ENCODE measurements at places on chromosomes 4 and X.
A peak's percentile ranks its signal among the peaks of the same experiment; 100 is the strongest.

- no peak for DNase-seq
These were observed 102.5 kb upstream of the GALNTL6 start for GRCh38 chr4:171710743-171711142.

- DNase-seq, result no peak
These were observed 138.9 kb downstream of the DCAF12L2 start for GRCh38 chrX:126027229-126027628.

DNA sequence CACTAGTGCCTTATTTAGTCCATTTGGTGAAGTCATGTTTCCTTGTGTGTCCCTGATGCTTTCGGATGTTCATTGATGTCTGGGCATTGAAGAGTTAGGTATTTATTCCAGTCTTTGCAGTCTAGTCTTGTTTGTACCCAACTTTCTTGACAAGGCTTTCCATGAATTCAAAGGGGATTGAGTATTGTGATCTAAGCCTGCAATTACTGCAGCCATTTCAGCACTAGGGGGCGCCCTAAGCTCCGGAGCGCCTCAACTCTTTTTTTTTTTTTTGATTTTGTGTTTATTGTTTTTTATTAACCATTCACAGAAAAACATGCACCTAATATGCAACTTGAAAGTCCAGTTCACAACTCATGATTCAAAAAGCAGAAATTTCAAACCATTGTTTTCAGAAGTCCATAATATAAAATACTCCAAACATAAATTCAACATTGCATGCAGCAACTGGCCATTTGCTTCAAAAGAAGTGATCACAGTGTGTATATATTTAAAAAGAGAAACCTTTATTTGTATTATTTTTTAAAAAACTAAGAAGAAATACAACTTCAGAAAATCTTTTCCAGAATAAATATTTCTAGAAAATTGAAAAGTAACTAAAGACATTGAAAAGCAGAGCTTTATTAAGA is 59.2 kb downstream of the PTPN13 start:
- no peak for DNase-seq

DNA sequence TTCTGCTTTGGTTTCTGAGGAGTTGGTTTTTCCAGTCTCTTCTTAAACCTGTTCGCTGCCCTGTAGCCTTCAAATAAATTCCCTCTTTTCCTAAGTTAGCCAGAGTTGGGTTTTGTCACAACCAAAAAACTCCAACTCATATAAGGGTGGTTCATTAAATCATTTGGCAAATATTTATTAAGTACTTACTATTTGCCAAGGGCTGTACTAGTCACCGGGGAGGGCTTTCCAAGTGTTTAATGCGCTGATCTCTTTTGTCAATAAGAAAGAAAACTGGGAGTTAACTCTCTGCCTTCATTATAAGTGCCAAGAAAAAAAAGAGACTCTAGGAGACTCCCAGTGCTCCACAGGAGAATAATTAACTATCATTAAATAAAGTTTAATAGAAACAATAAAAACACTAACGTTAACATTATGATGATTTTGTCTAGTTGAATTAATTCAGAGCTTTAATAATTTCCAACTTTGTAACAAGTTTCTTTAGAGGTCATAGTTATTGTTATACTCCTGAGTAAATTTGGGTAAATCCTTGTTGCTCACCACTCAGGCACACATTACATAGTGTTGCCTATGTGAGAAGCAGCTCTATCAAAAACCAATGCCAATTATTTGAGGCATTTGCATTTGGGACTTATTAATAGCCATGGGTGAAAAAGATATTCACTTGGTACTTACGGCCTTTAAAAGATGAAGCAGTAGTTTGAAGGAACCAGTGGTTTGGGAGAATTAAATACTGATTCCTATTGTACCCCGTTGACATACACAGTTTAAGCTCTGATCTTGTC is 122.5 kb upstream of the TEX13D start:
- DNase-seq, result no peak

GRCh38 chr4:149370785-149371420 is 444.7 kb downstream of the IQCM start:
- no peak for DNase-seq

- no peak for DNase-seq
These were observed 35.7 kb upstream of the HGFAC start for GRCh38 chr4:3406021-3406420.

DNA sequence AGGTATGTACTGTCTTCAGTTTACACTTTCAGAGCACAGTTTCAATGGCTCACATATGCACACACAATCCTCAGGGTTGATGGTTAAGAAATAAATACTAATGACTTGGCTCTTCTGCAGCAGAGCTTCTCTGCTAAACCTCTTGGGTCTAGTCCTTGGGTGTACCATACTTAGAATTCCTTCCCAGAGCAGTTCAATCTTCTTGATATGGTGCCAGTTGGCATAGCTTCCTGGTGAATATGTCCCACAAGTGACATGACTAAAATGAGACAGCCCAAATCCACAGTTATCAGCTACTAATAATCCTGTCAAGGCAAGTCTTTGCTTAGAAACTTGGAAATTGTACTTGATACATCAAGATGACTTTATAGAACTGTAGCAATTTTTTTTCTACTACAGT is 654.4 kb downstream of the IQCM start:
- DNase-seq, result no peak

DNA sequence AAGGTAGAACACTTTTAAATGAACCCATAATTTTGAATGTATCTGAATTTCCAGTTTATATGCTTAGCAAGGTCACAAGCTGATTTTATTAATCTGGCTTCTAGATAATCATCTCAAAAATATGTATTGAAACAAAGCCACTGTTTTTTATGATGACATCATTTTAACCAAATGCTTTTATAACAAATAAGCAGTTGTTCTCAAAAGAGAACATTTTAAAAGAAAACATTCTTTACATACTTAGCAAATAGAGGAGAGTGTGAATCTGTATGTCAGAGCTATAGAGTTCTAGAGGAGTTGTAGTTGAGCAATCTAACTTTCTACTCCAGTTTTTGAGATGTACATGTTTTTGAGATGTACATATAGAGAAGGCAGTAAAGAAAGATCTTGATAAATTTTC is 42.5 kb downstream of the LAMP2 start:
- no peak for DNase-seq

DNA sequence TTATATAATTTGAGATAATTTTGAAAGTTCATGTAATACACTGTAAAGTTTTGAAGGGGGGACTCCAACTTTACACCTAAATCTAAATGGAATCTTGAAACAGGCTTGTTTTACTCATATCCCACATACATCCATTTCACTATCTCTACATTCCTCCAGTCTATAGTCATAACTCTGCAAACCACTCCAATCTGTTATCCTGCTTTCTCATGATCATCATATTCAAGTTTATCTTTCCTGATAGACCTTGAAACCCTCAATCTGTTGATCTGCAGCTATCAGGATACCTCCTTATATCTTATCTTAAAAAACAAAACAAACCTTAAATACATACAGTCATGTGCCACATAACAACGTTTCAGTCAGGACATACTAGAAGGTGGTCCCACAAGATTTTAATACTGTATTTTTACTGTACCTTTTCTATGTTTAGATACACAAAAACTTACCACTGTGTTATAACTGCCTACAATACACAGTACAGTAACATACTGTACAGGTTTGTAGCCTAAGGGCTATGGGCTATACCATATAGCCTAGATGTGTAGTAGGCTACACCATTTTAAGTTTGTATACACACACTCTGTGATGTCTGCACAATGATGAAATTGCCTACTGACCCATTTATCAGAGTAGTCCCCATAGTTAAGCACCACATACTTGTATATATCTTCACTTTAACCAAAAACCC is 14.0 kb downstream of the CHIC2 start:
- no peak for DNase-seq

GRCh38 chrX:145687146-145687545 is 130.5 kb upstream of the SLITRK2 start:
- DNase-seq, result no peak

GRCh38 chrX:46687619-46688018 is 71.3 kb downstream of the SLC9A7 start:
- DNase-seq, result no peak

DNA sequence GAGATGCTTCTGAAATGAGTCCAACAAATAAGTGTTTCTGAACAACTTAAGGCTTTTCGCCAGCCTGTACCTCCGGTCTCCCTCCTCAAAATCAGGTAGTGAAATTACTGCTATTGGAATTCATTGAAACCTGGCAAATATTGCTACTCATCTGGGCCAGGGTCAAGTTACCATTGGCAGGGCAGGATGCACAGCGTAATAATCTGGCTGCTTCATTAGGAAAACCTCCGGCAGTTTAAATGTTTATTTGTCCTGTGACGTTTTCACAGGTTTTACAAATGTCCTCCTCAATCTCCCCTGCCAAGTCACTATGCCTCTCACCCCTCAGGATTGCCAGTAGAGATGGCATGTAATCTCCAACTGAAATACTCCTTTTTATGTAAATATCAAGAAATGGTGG is 92.6 kb upstream of the KDR start:
- DNase-seq, result no peak

DNA sequence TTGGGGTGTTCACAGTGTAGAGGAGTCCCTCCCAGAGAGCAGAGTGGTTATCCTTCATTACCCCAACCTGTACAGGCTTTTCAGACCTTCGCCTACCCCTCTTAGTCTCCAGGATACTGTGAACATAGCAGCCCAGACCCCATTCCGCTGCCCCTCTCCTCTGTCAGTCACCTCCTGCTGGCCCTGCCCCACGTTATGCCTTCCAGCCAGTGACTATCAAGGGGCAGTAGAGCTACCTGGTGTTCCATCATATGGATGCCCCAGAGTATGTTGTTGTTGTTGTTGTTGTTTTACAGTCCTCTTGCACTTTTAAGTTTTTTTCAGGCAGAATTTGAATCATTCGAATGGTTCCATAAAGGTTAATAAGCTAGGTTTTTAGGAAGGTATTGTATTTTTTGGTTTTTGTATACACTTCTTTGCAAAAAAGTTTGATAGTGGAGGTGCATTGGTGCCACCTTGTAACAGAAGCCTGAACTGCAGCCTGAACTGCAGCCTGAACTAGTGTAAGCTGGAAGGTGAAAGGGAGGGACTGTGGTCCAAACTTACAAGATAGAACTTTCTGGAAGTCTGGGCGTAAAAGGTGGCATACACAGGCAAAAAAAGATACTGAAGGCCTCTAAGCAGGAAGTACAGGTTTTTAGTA is 101.4 kb upstream of the RAB40AL start:
- DNase-seq, result peak; percentile 18

DNA sequence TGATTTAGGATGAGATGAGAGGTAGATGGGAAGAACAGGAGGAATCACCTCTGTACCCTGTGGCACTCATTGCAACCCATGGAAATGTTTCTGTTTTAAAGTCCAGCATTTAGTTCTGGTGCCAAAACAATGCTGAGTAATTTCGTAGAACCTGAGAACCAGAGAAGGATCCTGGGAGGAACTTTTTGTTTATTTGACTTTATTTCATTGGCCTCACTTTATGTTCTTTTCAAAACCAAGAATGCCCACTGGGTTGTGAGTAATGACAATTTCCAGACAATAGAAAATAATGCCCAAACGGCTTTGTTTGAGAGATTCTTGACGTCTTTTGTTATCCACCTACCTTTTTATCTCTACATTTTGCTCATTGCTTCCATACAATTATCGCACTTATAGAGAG is 111.3 kb downstream of the SHROOM3 start:
- no peak for DNase-seq

DNA sequence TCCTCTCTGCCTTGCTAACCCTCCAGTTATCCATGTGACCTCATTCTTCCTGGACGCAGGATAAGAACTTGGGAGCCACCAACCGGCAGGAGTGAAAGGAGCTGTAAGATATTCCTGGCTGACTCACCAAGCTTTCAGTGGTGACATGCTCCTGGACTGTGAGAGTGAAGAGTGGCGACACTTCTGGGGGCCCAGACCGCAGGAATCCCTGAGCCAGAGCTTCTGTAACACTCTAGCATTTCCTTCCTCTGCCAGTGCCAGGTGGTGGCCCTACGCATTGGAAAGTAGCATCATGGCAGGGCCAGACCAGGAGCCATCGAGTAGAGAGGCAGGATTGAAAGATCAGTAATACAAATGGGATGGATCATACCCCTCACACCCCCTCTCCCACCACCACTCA is 474.3 kb downstream of the ACTRT1 start:
- DNase-seq, result no peak

DNA sequence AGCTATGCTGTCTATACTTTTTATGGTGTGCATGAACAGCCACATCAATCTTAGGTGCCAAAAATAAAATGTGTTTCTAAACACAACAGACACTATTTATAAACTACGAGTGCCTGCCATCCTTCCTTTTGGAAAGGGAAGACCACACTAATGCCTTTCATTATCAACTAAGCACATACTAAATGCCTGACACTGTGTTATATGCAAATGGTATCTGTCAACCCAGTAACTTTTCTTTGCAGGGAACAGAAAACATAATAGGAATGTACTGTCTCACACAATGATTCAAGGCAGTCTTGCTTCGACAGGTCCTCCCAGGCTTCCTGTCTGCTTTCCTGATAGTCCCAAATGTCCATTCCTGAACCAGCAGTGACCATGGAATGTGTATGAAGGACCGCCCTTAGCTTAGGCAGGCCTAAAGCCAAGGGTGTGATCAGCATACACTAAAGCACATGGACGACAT is 43.8 kb downstream of the ADGRA3 start:
- no peak for DNase-seq

DNA sequence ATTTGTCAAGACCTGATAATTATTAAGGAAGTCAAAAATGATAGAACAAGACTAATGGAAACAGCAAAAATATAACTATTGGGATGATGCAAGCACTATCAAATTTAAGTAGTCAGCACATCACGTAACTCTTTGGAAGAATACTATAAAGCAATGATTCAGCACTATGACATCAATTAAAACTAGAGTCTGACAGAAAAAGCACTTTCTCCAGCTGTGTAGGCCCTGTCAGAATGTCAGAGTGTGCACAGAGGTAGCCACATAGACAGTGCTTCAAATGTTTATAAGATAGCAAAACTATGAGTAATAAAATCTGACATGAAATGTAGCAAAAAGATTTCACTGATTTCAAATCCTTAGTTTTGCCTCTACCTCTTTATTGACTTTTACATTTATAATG is 1226.6 kb upstream of the ADGRL3 start:
- DNase-seq, result no peak

GRCh38 chr4:127775843-127776242 is 6.3 kb upstream of the HSPA4L start:
- no peak for DNase-seq

GRCh38 chr4:186900232-186900900 is 176.7 kb upstream of the FAT1 start:
- no peak for DNase-seq

- no peak for DNase-seq
These were observed 2.9 kb downstream of the USP11 start for GRCh38 chrX:47235691-47236103.

DNA sequence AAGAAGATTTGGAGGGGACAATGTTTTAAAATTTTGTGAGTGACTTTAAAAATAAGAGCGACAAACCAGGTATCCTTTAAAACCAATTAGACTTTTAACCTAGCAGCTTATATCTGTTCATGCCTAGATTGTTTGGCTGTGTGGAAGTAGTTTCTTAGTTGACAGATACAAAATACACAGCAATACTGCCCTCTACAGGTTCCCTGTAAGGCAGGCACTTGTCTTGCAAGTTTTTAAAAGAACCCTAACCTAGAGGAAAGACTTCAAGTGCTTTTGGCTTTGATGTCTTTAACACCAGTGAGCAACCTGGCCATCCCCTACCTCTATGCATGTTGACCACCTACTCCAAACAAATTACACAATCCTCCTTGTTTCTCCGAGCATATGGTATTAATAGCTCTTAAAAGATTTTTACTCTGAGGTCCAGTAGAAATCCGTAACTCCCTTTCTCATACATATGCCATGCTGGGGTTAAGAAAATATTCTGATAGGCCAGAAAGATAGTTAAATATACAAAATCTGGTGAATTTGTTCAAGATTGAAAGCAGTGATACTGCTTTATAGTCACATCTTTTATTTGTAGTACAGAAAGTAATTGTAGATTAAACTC is 273.0 kb downstream of the ARHGAP24 start:
- DNase-seq, result peak; percentile 55

Measured in head of caudate nucleus (tissue), 42 donors.